Ureter (tissue), 1 donor: ENCODE measurements at places on chromosomes 13 and 19. TPM values are rescaled to one million over a fixed set of nuclear protein-coding genes. Genes with fewer than 3 reads are reported as not detected.

The CYP4F12 gene
- total RNA-seq = 98.1 TPM

The CYSLTR2 gene
- 0.23 TPM for total RNA-seq

GRCh38 chr13:95494082-95494681, 58.3 kb upstream of the CLDN10 start:
- peak; percentile 39 for DNase-seq

The GPR18 gene
- 0.26 TPM for total RNA-seq

DNA sequence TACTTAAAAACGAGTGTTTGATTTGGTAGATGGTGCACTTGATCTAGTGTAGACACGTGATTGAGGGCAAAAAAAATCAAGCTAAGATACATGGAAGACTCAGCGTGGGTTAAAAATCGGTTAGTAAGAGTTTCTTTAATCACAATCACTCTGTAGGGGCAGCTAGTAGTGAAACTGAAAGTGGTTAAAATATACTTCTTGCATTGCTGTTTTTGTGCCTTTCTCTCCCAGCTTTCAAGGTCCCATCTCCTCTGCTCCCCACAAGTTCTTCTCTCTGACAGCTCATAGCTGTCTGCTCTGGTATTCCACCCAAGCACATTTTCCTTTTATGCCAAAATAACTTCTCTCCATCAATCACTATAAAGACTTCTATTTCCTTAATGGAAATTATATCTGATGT, 1089.7 kb downstream of the EFNB2 start:
- DNase-seq = no peak

The NLRP4 gene
- not detected for total RNA-seq

GRCh38 chr19:49098795-49099194, 13.5 kb downstream of the SNRNP70 start:
- no peak for DNase-seq

GRCh38 chr13:110471833-110472162, 89.7 kb downstream of the RAB20 start:
- peak; percentile 58 for DNase-seq

GRCh38 chr13:102954350-102954749, 108.5 kb downstream of the ERCC5 start:
- no peak for DNase-seq

GRCh38 chr13:110454956-110455355, 106.6 kb downstream of the RAB20 start:
- no peak for DNase-seq

- no peak for DNase-seq
Observed at GRCh38 chr13:72698164-72698563, 29.3 kb downstream of the MZT1 start.

DNA sequence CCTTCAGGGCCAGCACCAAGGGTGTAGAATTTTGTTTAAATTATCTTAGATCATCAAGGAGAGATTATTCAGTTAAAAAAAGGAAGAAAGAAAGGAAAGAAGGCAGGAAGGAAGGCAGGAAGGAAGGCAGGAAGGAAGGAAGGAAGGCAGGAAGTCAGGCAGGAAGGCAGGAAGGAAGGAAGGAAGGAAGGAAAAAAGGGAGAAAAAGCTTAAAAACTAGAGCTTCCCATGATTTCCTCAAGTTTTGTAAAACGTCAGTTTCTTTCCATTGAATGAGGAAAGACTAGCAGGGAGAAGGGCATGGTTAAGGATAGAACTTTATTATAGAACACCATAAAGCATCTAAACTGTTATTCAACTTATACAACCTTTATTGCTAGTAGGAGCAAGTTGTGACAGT, 2672.0 kb upstream of the PCDH20 start:
- DNase-seq = no peak

DNA sequence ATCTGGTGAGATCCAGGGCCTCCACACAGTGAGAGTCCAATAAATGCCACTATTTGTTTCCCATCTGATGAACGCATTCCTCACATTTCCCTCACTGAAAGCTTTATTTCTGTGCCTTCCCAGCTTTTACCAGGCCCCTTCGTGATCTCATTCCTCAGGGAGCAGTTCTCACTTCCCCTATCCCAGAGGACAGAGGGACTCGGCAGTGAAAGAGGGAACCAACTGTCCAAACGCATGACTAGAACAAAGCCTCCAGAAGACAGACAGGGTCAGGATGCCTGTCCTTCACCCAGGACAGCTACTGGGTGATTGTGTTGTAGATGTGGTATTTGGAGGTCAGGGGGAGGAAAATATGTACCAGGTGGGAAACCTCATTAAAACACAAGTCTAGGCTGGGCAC, 2.0 kb upstream of the ZBTB45 start:
- no peak for DNase-seq

The CASP14 gene
- 0.34 TPM for total RNA-seq

GRCh38 chr19:33795370-33796163, 1.1 kb upstream of the KCTD15 start:
- peak; percentile 80 for DNase-seq

The ZNF682 gene
- total RNA-seq = 26.2 TPM
